ENCODE measurements at places on chromosomes 3 and 15.

DNA sequence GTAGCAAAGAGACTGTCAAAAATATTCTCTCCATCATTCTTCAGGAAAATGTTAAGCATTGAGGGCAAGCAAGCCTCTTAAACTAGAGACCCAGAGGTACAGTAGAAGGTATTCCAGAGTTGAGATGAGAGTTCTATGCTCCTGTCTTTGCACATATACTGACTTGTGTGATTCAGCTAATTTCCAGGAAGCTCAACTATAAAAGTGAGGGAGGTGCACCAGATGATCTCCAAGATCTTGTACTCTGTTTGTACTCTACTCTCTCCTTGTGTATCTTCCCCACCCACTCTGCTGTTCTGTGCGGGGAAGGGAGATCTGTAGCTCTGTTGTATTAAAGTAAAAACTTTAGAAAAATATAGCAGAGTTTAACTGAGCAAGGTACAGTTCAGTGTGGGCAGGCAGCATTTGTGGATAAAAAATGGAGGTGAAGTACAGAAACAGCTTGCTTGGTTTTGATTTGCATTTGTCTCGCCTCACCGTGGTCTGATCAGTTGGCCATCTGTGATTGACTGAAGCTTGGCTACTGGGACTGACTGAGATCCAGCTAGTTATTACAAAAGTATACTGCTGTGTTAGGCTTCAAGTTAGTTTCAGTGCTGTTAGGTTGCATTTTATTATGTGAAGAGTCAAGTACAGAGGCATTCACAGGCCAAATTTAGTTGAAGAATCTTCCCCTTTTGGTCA is 463.1 kb upstream of the GOLIM4 start:
- DNase-seq = no peak

DNA sequence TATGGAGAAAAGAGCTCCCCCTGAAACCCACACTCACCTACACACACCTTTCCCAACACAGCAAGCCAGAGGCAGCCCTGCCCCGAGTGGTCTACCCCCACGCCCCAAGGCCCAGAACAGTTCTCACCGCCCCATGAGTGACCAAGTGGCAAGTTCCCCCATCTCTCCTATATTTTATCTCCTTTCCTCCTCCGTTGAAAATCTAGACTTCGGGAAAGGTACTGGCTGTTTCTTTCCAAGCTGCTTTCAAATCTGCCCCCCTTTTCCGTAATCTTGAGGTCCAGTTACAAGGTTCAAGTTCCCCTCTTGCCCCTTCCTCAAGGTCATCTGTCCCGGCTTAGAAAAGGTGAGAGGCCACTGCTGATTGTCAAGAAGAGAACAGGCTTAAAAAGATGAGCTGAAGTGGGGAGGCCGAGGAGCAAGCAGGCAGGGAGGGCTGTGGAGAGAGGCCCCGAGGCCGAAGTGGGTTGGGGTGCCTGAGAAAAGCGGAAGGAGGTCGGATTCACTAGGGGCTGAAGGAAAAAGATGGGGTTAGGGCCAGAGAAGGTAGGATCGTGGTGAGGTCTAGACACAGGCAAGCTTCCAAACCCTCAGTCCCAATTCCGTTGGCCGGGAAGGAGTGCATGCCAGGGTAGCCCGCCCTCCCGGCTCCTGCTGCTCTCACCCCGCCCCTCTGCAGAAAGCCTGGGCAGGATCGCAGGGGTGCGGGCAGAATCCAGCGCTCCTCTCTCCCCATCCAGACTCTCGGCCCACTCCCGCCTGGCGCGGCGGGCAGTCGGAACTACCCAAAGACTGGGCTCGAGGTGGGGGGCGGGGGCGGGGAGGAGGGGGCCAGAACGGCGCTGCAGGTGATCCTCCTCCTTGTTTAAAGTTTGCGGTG is 1.7 kb downstream of the SEMA5B start:
- no peak for DNase-seq

DNA sequence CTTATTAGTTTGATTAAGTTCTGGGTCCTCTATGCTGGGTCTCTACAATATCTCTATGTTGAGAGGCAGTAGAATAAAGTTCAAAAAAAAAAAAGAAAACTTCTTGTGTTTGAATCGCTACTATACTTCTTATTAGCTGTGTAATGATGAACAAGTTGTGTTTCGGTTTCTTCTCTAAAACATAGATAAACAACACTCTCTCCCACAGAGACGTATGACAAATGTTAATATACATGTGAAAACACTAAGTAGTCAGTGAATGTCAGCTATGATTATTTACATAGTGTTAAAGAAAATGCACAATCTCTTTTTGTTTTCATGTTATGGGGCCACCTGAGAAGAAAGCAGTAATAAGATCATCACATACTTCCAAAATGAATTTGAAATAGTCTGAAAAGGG is 45.3 kb downstream of the ACAP2 start:
- DNase-seq = no peak

- peak; percentile 8 for DNase-seq
Observed at GRCh38 chr3:133792171-133792763, 13.3 kb upstream of the SRPRB start.

GRCh38 chr15:57595011-57595866 is 3.5 kb downstream of the MYZAP start:
- DNase-seq = no peak

GRCh38 chr3:179958759-179959158 is 78.0 kb downstream of the PEX5L start:
- no peak for DNase-seq

DNA sequence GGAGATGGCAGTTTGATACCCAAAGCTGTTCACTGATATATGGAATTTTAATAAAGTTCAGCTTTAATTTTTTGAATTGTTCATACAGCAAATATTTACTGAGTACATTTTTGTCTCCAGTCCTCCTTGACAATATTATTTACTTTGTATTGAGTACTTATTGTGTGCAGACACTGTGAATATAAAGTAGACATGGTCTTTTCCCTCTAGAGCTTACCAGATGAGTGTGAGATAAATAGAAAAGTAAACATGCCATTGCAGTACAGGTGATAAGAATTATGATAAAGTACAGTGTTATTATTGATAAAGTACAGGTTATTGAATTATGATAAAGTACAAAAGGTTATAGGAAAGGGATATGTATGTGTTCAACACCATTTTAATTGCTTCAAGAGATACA is 2.1 kb downstream of the UBA5 start:
- DNase-seq = no peak

GRCh38 chr3:78951342-78951945 is 816.4 kb downstream of the ROBO1 start:
- no peak for DNase-seq

GRCh38 chr3:9553021-9553947 is at the start of gene LHFPL4:
Gene LHFPL4, minus strand, starts transcription at chr3:9553822. Its CDS starts 1,143 bp downstream, at chr3:9552679.
- no peak for DNase-seq

DNA sequence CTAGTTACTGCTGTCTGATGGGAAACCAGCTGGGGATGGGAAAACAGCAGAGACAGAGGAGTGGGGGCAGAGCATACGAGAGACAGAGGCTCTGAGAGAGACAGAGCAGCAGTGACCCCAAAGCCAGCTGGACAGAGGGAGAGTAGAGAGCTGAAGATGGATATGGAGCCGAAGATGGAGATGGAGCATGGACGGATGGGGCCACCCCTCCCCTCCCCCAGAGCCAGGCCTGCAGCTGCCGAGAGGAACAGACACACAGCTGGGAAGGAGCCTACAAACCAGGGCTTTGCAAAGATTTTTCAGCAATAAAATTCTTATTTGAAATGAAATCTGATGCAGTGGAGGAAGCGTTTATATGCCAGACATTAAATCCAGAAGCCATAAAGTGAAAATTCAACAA is 167.6 kb upstream of the LINGO1 start:
- no peak for DNase-seq

- DNase-seq = no peak
Observed at GRCh38 chr15:94056314-94056713, 175.0 kb upstream of the MCTP2 start.

- no peak for DNase-seq
Observed at GRCh38 chr15:63848879-63849551, 15.3 kb upstream of the HERC1 start.

- no peak for DNase-seq
Observed at GRCh38 chr3:25015599-25015998, 412.5 kb upstream of the RARB start.

DNA sequence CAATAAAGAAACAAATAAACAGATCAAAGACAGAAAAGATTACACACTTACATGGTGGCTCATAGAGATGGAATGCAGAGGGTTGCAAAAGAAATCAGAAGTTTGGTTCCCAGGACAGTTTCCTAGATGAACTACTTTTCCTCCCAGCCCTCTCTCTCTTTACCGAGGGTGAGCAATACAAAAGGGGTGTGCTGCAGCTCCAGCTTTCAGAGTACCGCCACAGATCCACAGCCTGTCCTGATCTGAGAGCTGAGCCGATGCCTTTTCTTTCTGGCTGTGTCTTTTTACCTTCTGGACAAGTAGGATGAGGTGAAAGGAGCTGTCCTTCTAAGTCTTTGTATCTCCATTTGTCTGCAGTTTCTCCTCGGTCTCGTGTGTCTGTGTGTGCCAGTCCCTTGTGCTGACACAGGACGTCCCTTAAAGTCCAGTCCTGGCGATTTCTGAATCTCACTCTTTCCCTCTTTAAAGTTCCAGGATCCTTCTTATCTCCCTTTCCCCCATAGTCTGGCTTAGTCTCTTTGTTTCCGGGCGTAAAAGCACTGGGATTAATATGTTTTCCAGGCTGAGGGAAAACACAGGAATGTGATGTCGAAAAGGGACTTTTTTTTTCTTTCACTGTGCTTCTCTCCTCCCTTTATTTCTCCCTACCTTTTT is 540 bp downstream of the CCDC80 start:
- peak; percentile 80 for DNase-seq

DNA sequence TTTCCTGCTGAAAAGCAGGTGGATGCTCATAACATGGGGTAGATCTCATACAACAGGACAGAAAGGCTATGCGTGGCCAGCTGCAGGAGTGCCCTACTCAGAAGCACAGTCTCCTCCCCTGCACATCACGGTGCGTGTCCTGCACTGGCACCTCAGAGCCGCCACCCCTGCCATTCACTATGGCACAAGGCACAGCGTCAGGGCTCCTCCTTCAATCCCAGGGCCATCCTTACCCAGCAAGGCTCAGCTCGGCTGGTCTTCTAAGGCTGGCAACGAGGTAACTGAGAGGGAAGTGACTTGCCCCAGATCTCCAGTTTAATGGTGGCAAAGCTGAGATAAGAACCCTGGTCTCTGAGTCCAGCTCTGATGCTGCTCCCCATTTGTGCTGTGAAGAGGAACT is 97.1 kb downstream of the CPN2 start:
- no peak for DNase-seq

- DNase-seq = no peak
Observed at GRCh38 chr3:162441716-162442115, 945.1 kb downstream of the OTOL1 start.

GRCh38 chr3:156181509-156181908 is 61.1 kb downstream of the KCNAB1 start:
- DNase-seq = peak; percentile 89

GRCh38 chr3:172751175-172751704 is 714 bp downstream of the ECT2 start:
- DNase-seq = peak; percentile 50

DNA sequence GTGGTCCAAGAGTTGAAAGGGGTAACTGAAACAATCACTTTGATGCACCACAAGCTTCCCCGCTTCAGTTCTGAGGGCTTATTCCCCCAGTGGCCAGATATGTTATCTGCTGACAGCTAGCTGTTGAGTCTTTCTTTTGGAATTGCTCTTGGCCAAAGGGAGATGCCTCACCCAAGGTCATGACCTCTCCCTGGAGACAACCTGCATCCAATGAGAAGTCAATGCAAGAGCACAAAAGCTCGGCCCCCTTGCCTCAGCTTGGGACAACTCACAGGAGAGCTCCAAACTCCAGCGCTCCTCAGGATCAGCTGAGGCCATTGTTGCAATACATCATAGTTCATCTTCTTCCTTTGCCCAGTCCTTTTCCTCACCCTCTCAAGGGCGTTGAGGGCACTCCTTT is 31.0 kb upstream of the THBS1 start:
- DNase-seq = no peak

DNA sequence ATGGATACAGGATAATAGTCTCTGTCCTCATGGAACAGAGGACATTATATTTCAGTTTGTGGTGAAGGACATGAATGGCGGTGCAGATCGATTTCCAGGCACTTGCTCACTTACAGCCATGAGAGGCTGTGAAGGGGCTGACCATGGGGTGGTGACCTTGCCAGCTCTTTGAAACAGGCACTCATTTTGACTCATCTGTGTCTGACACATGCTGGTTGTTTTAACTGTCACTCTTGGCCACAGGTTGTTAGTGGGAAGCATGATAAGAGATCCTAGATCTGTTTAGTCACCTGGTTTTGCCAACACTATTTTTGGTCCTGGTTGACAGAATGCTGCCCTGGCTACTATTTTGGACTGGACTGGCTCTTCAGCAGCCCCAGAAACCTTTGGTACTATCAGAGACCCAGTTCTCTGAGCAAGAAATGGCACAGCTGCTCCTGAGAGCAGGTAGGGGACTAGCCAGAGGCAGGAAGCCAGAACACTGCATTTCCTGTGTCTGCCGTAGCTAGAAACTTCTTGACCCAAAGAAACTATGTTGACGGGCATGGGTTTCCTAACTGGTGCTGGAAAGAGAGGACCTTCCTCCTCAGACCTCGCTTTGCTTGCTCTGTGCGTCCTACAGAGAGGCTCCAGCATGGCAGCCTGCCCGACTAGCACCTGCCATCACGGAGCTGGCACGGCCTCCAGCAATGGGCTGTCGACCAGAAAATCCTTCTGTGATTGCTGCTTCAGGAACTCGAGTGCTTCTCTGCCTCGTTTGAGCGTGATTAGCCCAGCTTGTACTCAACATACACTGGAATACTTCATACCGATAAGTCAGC is 6.3 kb downstream of the PXYLP1 start:
- DNase-seq = peak; percentile 69

- peak; percentile 65 for DNase-seq
Observed at GRCh38 chr15:56467616-56468015, 2.7 kb upstream of the MNS1 start.

DNA sequence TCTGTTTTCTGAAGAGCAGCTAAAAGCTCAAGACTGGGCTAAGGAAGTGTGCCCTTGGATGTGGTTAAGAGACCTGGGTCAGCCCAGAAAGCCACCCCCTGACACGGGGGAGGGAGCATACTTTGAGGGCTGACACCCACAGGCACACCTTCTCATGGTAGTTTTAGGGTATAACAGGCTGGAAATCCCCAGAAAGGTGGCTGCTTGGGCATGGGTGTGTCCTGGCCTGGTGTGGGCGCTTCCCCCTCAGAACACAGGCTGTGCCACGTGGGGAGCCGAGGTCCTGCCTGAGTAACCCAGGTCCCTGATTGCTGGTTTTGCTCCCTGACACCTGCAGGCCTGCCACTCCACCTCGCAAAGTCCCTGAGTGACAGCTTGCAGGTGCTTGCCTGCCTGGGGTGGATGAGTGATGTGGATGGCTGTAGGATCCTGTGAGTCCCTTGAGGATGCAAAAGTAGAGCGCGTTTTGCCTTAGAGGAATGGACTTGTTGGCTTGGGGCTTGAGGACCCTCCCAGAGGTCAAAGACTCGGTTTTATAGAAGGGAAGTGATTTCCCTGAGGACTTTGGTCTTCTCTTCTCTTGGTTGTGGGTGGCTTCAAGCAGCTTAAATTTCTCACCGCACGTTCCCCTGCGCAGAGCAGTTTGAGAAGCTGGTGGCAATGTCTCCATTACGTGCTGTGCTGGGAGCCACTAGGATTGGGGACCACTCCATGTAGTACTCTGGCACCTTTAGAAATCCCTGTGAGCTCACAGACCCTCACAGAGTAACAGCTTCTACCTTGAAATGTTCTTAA is 94.4 kb downstream of the DNASE1L3 start:
- peak; percentile 45 for DNase-seq
